Stimulated activated CD8-positive, alpha-beta memory T cell treated with anti-CD3 and anti-CD28 coated beads, Interleukin-15, amount 100 ng/mL, for 24 hours (primary cell): ENCODE measurements at places on chromosomes 2 and 18.

- no peak for DNase-seq
Measured at GRCh38 chr2:239800785-239801386, 224.3 kb downstream of the NDUFA10 start.

GRCh38 chr2:200223205-200223784, 83.2 kb upstream of the SPATS2L start:
- no peak for DNase-seq

DNA sequence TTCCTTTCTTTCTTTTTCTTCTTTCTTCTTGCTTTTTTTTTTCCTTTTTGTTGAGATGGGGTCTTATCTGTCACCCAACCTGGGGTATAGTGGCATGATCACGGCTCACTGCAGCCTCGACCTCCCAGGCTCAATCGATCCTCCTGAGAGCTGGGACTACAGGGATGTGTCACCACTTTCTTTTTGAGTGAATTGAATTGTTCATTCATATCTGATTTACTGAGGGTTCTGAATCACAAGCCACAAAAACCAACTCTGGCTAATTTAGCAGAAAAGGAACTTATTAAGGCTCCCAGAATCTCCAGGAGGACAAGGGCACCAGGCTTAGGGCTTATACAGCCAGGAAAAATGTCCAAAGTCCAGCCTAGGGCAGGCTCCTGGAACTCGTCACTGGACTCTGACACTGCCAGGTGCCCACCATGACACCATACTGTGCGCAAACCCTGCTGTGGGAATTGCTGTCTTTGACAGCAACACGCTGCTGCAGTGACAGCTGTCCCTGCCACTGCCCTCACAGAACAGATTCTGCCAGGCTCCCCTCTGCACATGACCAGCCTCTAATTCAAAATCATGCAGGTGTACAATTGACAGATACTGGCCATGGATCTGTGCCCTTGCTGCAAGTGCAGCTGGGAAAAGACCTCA, 42.9 kb upstream of the EML6 start:
- no peak for DNase-seq

DNA sequence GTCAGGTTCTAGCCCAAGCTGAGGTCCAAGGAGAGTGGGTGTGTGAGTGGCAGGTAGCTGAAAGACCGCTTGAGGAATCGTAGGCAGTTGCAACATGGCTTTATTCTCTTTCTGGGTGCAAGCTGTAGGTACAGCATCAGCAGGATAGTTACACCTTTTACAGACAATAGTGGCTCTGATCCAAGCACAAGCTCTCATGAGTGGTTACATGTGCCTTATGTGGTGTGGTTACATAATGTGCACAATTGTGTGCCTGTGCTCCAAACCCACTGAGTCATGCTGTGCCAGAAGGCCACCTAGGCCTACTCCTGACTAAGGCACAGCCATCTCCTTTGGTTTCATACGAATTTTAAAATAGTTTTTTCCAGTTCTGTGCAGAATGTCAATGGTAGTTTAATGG, 227.6 kb downstream of the SATB2 start:
- DNase-seq: no peak

DNA sequence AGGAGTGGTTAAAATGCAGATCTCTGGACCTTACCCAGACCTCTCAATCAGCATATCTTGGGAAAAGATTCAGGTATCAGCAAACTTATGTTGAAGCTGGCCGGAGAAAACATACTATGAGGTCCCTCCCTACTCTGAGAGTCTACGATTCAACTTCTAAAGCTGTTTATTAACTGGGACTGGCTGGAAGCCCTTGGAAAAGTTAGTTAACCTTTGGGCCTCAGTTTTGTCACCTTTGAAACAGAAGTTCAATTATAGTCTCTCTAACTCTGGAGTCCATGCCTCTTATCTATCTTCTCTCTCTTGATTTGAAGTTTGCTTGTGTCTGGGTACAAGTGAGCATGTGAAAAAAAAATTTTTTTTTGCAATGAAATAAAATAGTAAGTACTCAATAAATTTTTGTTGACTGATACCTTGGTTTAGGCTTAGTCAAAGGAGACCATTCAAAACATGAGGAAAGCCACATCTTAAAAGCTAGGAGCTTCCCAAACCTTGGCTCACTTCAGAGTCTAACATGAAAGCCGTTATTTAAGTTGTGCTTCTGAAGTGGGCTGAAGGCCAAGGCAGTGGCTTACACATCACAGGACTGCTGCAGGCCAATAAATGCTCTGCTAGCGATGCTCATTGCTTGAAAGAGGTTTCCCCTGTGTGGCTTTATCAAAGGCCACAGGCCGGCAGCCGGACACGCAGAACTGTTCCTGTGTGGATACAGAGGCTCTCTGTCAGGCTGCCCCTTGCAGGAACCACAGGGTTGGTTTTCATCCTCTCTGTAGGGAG, 110.6 kb upstream of the FAM136A start:
- no peak for DNase-seq

DNA sequence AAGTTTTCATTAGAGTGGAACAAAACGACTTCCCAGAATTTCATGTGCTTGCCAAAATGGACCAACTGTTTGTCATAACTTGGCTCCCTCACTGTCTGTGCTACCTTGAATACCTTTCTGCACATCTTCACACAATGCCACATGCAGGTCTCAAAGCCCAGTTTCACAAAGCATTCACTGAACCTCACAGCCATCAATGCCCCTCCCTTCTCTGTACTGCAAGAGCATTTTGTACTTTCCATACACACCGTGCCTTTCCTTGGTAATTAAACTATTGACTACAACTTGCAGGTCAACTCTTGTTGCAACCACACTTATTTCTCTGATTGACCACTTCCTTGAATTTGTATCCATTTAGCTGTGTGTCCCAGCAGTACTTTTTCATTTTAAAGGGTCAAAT, 50.5 kb downstream of the PAX3 start:
- DNase-seq: no peak

GRCh38 chr2:143473216-143473615, 344.0 kb downstream of the ARHGAP15 start:
- no peak for DNase-seq

DNA sequence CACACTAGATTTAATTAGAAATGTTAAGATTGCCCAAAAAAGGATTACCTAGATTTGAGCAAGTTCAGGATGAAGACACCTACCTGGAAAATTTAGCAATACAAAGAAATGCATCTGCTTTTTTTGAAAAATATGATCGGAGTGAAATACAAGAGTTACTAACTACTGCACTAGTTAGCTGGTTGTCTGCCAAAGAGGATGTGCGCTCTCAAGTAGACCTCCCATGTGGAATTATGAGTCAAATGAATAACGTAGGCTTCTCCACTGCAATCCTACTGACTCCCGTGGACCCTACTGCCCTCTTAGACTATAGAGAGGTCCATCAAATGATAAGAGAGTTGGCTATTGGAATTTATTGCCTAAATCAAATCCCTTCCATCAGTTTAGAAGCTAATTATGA, 2.0 kb downstream of the ANKAR start:
- no peak for DNase-seq
